ENCODE measurements at places on chromosomes 2 and 18.

DNA sequence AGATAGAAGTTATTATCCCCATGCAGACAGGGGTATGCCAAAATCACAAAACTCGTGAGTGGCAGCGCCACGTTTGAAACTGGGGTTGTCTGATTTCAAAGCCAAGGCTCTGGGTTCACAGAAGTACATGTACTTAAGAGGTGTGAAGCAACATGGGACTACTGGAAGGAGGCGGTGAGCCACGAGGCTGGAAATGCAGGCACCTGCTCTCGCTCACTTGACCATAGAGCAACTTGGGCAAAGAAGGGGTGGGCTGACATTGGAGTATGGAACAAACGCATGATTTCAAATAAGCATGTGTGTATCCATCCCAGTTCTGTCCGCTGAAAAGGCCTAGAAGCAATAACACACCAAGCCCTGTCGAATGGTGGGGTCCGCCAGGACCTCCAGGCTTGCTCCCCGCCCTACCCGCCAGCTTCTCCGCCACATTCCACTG is 593 bp upstream of the ACTR2 start:
- DNase-seq = no peak

GRCh38 chr18:76462326-76462694 is 32.7 kb downstream of the ZNF516 start:
- DNase-seq = no peak

GRCh38 chr2:159144776-159145614 is 141.5 kb downstream of the WDSUB1 start:
- DNase-seq = no peak

DNA sequence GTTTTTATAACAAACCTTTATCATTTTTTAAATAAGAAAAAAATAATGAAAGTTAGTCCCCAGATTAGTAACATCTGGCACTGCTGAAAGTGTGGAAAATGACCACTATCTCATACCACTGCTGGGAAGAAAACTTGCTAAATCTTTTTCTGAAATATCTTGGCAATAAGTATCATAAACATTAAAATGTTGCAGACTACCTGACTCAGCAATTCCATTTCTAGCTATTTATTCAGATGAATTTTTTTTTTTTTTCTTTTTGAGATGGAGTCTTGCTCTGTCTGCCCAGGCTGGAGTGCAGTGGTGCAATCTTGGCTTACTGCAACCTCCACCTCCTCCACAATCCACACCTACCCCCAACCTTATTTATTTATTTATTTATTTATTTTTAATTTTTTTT is 35.3 kb upstream of the SOS1 start:
- DNase-seq = no peak

DNA sequence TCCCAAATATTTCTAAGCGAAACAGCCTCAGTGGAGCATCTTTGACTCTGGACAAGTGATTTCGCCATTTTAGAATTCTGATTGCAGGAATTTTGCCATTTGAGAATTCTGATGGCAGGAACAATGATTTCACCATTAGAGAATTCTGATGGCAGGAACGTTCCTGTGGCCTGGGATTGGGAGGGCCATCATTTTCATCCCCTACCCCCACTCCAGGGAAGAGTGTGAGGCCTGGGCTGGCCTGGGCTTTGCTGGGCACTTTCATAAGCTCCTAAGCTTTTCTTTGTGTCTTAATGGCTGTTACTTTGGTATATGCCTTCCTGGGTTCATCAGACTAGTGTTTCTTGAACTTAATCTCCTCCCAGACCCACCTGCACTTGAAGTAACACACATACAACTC is 129.3 kb upstream of the EPAS1 start:
- no peak for DNase-seq
